GM12891 (cell line): ENCODE measurements at places on chromosomes 13 and 19.
A peak's percentile ranks its signal among the peaks of the same experiment; 100 is the strongest.

GRCh38 chr13:49776871-49777270 lies 15.6 kb downstream of the KPNA3 start:
- no peak for DNase-seq

- DNase-seq: no peak
Observed at GRCh38 chr19:19591133-19591825, 27.2 kb downstream of the PBX4 start.

- DNase-seq: no peak
Observed at GRCh38 chr13:41271456-41272285, 8.3 kb upstream of the MTRF1 start.

DNA sequence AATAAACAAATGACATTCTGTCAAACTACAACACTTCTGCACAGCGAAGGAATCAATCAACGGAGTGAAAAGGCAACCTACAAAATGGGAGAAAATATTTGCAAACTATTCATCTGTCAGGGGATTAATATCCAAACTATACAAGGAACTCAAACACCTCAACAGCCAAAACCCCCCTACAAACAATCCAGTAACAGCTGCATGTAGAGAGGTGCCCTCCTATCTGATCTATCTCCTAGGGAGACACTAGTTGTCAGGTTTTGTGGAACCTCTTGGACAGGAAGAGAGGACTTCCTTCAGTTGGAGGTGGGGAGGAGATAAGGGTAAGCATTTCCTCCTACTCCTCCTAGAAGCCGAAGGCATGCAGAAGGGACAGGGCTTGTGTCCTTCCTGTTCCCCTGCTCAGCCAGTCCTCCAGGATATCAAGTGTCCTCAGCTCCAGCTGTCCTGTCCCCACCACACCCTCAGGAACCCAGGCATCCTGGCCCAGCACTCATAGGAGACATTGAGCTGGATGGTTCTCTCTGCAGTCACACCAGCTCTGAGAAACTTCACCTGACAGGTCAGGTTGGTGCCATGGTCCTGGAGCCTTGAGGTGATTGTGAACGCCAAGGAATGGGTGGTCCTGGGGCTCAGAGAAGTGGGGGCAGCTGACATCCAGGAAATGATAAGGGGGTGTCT lies 9.8 kb upstream of the SIGLEC8 start:
- DNase-seq: no peak

- DNase-seq: no peak
Observed at GRCh38 chr19:58509731-58510083, 2.1 kb downstream of the SLC27A5 start.

DNA sequence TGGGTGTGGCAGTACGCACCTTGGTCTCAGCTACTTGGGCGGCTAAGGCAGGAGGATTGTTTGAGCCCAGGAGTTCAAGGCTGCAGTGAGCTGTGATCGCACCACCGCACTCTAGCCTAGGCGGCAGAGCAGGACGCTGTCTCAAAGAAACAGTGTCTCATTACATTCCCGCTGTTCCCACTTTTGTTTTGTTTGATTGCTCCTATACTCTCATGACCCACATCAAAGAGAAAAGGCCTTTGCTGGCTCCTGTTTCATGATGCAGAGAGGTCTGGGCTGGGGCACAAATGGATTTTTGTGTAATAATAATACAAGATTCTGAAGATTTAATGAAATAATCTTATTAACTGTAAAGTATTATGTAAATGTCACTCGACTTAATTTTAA lies 85.7 kb downstream of the LACC1 start:
- no peak for DNase-seq

GRCh38 chr19:14943601-14944000 lies 2.3 kb downstream of the OR7C2 start:
- DNase-seq: no peak

DNA sequence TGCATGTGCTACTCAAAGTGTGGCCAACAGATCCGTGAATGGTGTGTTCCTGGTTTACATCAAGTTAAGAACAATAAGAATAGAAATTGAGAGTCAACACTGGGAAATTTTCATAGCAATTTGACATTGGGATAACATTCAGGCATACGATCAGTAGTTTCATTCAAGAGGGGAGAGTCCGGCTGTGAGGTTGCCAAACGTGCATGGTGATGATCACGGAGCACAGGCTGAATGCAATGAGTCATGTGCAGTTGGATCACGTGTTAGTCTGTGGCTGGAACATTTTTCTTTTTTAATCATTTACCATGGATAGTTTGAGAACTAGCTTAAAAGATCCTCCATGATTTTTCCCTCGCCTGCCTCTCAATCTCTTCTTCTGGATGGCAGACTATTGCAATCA lies 2.5 kb upstream of the DCT start:
- DNase-seq: no peak

DNA sequence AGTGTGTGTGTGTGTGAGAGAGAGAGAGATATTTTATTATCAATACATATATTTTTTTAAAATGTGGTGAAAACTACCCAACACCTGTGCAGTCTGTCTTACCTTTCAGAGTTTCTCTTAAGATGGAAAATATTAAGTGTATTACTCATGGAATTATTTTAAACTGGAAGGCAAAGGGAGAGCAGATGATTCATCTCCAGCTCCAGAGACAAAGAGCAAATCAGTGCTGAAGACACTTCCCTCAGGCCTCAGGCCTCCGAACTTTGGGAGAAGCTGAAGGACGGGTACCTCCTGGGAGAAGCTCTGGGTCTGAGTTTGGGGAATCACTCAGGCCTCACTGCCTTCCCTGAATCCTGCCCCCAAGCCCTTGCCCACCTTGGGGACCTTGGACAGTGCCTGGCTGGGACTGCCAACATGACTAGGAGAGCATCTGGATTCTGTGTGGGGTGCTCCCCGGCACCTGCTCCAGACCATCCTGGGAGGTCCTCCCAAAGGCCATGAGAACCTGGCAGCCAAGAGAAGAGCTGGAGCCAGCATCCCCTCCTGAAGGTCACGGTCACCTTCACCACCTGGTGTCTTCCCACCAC lies 170.4 kb upstream of the UBL3 start:
- DNase-seq: no peak

GRCh38 chr13:60969656-60970055 lies 446.0 kb downstream of the PCDH20 start:
- no peak for DNase-seq

DNA sequence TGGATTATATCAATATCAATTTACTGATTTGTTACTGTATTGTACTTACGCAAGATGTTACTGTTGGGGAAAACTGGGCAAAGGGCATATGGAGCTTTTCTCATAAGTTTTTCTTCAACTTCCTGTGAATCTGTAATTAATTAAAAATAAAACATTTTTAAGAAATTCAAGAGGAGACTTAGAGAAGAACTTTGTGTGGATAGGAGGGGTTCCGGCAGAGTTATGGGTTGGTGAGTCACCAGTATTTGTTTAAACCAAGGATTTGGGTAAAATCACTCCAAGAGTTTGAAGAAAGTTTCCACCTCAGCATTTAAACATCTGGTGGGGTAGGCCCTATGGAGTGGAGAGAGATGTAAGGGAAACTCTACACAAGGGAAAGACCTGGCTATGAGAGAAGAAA lies 379.6 kb downstream of the TSHZ3 start:
- no peak for DNase-seq

GRCh38 chr19:35344511-35345031 lies 3.1 kb upstream of the FFAR1 start:
- no peak for DNase-seq

GRCh38 chr13:33228648-33229445 lies 56.7 kb downstream of the STARD13 start:
- no peak for DNase-seq

DNA sequence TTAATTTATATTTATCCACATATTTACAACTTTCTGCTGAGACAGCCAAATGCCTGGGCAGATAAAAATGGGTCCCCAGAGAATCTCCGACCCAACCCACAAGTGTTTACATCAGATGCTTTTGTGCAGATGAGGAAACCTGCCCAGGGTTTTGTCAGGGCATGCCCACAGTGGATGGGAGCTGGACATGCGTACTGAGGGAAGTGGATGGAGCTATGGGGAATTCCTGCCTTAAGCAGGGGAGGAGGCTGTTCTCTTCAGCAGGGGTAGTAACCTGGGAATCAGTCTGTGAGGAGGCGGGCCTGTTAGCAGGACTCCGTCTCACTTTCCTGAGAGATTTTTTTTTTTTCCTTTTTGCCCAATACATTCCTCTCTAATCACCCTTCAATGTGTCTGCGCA lies 122.9 kb downstream of the RFC3 start:
- DNase-seq: no peak

GRCh38 chr19:33390101-33390907 lies 16.8 kb downstream of the CEBPG start:
- DNase-seq: no peak

- no peak for DNase-seq
Observed at GRCh38 chr19:15548648-15549047, 40.3 kb downstream of the CYP4F22 start.

DNA sequence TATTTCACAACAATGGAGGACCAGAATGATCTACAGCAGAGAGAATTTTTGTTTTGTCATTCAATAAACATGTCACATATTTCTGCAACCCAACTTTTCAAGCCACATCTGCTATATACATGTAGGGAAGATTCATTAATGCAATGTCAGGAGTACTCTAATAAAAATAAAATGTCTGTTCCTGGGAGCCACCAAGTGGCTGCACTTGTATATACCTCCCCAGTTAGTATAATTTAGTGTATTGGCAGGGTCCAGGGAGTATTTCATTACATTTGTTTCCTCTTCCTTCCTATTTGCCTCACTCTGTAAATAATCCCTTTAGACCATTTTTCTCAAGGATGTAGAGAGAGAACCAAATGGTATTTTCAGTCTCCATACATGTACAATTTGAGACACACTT lies 1169.0 kb downstream of the DIAPH3 start:
- DNase-seq: no peak

DNA sequence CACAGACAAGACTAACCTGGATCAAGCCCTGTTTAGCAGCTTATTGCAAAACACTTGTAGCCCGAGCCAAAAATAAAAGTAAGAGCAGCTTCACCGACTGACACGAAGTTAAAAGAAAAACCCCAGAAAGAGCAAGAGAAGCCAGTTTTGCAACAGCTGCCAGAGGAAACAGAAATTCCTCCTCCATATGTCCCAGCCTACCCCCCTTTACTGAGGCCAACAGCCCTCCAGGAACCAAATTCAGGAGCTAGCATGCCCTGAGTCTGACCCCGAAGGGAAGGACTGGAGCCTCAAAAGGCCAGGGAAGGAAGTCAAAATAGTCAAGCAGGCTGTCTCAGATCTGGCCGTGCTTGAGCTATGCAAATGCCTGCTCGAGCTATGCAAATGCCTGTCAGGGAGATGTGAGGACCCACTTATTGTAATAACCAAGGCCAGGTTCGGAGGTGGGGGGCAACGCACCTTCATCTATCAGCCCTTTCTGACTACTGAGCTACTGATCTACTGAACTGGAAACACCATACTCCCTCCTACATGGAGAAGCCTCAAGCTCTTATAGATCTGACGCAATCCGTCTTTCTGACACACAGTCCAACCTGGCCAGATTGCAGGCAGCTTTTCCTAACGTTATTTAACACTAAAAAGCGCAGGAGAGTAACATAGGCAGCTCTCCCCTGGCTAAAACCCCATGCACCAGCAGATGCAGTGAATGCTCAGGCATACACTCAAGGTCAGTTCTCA lies 6.7 kb downstream of the SIGLEC11 start:
- DNase-seq: no peak

DNA sequence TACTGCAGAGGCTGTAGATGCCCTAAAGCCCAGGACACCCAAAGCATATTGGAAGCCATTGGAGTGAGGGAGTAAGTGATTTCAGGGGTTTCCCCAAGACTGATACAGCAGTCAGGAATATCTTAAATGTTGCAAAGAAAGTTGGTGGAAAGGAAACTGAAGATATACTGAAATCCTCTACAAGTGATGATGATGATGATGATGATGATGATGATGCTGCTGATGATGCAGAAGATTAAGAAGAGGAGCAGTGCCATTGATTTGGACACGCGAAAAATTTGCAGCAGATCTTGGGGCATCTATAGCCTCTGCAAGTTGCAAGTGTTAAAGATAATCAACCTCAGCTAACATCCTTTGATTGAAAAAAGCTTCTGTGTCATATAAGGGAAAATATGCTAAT lies 23.8 kb downstream of the ZNF44 start:
- DNase-seq: no peak

GRCh38 chr19:33376423-33376822 lies 2.9 kb downstream of the CEBPG start:
- DNase-seq: no peak

GRCh38 chr19:49340865-49341718 lies 5.9 kb downstream of the CD37 start:
- DNase-seq: no peak

- DNase-seq: peak; percentile 48
Observed at GRCh38 chr19:54959840-54960239, 6.3 kb upstream of the NLRP2 start.

DNA sequence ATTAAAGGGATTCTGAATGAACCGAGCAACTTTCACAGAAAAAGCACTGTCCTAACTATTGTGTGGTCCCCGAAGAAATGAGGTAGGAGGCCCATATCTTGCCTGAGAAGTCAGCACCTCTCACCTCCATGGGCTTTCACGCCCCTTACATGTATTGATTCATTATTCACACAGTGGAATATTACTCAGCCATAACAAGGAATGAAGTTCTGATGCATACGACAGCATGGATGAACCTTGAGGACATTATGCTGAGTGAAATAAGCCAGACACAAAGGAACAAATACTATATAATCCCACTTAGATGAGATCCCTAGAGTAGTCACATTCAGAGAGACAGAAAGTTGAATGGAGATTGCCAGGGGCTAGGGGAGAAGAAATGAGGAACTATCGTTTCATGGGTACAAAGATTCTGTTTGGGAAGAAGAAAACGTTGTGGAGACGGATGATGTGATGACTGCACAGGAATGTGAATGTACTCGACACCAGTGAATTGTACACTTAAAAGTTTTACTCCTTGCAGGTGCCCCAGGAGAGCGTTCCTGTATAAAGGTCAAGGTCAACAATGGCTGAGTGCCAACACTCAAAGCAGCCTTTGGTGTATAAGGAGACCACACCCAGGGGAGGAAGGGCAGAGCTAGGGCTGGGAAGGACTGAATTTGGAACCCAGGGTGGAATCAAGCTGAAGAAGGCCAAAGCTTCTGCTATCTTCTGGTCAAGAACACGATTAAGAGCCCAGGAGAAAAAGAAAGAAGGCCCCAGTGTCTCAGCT lies 22.5 kb downstream of the ZIC5 start:
- no peak for DNase-seq

GRCh38 chr19:30804751-30805150 lies 432.6 kb downstream of the ZNF536 start:
- DNase-seq: no peak
